ENCODE measurements at places on chromosomes 4 and X.
A peak's percentile ranks its signal among the peaks of the same experiment; 100 is the strongest.

- no peak for DNase-seq
Observed at GRCh38 chr4:182405087-182405486, 161.9 kb downstream of the TENM3 start.

- no peak for DNase-seq
Observed at GRCh38 chr4:138062929-138063328, 179.2 kb downstream of the SLC7A11 start.

- DNase-seq, result no peak
Observed at GRCh38 chr4:98720871-98721480, 62.6 kb upstream of the TSPAN5 start.

GRCh38 chr4:60938621-60939020 lies 261.5 kb upstream of the ADGRL3 start:
- DNase-seq, result no peak

DNA sequence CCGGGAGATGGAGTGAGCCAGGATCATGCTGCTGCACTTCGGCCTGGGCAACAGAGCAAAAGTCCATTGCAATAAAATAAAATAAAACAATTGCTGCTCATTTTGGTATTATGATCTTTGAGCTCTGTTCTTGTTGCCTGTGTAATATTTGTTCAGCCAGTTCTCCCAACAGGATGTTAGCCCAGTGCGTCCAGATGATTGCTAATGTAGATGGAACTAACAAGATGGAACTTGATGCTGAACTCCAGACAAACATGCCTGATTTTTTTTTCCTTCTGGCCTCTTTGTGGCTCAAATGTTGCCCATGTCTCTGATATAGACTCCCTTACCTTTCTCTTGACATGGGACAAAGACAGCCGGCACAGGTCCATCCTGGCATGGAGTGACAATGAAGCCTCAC lies 15.8 kb downstream of the SSX5 start:
- DNase-seq, result no peak

- no peak for DNase-seq
Observed at GRCh38 chrX:30665471-30665870, 12.2 kb downstream of the GK start.

- no peak for DNase-seq
Observed at GRCh38 chr4:26034849-26035248, 120.8 kb downstream of the SMIM20 start.

DNA sequence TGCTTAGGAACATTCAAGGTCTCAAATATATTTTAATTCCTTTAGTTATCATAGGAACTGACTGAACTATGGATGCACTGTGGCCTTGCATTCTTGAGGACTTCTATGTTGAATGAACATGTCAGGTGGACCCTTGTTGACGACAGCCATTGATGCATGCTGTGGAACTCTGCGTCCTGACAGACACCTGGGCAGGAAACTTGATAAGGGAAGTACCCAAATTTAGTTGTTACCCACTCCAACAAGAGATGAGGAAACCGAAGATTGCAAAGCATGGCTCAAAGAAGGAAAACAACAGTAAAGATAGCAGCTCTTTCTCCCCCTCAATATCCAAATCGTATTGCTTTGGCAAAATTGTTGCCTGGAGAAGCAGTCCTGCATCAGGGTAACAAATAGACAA lies 540.0 kb upstream of the NR3C2 start:
- DNase-seq, result no peak

DNA sequence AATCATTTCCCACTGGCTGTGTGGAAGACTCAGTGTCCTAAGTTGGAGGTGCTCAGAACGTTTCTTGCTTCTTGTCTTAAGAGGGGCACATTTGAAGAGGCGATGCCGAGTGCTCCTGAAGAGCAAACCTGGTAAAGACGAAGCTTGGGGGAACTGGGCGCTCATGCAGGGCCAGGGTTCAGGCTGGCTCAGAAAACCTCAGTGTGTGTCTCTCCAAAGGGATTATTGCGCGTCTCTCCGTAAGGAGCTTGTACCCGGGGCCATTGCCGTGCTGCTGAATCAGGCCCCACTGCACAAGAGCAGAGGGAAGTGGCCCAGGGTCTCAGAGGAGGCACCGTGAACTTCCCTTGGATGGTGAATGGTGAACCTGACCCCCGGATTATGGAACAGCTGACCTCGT lies 44.4 kb downstream of the PSAPL1 start:
- no peak for DNase-seq

DNA sequence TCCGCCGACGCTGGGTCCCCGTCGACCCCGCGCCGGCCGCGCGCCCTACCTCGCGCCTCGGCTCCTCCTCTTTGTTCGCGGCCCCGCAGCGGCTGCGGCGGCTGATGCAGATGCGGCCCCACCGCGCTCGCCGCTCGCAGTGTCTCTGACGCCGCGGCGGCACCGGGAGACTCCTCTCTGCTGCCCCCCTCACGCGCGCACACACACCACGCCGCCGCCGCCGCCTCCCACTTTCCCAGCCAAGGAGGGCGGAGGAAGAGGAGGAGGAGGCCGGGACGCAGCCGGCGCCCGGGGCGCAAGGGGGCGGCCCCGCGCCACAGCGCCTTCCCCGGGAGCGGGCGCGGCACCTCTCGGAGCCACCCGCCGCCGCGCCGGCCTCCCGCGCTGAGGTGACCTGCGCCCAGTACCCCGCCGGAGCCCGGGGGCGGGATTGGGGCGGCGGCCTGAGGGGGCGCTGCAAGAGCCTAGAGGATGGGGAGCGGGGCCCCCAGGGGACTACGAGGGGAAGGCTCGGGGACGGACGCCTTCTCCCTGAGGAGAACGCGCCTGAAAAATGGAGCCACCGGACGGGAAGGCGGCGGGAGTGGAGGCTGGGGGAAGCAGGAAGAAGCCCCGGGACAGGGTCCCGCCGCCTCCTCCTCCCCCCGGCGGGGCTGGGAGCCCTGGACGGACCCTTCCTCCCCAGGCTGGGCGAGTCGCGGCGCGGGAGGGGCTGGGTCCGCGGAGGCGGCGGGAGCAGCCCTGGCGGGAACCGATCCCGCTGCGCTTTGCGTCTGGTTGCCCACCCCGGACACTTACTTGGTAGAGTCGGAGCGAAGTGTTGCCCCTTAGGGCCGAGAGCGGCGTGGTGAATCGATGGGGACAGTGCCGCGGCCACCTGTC lies at the start of gene SH3RF1:
TSS of gene SH3RF1 (minus strand) at position 147 of the 882 bp plus-strand sequence. CDS start 1,744 bp downstream, outside the sequence.
- DNase-seq, result peak; percentile 80

DNA sequence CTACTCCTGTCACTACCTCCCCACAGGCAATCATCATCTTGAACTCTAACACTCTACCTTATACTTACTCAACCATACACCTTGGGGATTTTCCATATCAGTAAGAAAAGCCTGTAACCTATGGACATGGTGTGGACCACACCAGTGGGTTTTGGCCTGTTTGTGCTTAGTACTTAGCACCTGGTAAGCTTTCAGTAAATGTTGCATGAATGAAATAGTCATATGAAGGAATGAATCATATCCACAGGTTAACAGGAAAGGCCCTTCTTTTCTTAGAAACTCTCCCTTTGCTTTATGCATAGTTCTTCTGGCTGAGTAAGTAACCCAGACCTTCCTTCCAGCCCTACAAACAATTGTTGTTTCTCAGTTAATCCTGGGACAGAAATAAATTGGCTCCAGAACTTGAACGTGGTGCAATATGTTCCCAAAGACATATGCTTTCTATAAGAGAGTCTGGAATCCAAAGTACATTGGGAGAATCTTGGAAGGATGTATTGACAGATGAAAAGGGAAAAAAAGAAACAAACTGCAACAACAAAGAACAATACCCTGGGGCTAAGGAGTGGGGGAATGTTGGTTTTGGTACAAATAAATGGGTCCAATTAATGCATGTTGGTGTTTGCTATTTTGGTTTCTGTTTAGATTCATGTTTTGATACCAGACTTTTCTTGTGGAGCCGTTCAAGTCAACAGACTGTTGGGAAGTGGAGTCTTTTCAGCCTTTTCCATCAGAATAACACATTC lies 27.8 kb downstream of the RASL11B start:
- no peak for DNase-seq

DNA sequence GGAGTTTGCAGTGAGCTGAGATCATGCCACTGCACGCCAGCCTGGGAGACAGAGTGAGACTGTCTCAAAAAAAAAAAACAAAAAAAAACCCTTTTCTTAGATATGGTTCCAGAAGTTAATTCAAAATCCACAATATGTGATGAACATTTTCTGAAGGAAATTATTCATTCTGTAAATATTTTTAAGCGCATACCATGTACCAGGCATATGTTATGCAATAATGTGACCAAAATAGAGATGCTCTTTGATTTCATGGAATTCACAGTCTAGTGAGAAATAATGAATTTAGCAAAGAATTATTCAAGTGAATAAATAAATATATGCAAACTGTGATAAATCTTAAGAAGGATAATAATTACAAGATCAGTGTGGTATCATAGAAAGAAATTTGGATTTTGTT lies 174.7 kb downstream of the GC start:
- no peak for DNase-seq

- DNase-seq, result no peak
Observed at GRCh38 chrX:43961699-43962098, 11.5 kb downstream of the NDP start.

DNA sequence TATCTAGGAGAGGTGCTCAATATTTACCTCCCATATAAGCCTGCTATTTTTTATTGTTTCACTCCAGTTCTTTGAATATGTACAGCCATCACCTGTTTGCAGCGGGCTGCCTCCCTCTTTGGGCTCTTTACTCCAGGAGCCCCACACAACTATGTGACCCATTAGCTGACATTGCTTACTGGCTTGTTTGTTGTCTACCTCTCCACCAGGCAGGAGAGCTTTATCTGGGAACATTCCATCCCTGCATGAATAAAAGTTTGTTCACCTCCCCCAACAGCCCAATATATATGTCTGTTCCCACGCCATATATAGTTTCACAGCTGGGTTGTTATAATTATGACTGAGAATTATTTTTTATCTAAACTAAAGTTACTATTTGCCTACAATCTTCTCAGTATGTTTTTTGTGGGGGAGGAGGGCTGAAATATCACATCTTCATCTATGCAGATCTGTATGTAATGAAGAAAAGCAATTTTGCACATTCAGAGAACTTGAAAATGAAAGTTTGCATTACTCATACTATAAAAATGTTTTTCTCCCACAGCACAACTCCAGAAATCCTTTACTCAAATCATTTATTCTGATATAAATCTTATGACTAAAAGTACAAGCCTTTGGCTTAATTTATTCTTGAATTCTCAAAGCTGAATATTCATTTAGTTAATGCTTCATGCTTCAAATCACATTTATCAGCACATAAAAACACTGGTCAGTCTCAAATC lies 61.2 kb upstream of the DAPP1 start:
- DNase-seq, result no peak

- no peak for DNase-seq
Observed at GRCh38 chrX:56281789-56282188, 49.6 kb downstream of the KLF8 start.

- no peak for DNase-seq
Observed at GRCh38 chr4:115883231-115883630, 769.8 kb upstream of the NDST4 start.

DNA sequence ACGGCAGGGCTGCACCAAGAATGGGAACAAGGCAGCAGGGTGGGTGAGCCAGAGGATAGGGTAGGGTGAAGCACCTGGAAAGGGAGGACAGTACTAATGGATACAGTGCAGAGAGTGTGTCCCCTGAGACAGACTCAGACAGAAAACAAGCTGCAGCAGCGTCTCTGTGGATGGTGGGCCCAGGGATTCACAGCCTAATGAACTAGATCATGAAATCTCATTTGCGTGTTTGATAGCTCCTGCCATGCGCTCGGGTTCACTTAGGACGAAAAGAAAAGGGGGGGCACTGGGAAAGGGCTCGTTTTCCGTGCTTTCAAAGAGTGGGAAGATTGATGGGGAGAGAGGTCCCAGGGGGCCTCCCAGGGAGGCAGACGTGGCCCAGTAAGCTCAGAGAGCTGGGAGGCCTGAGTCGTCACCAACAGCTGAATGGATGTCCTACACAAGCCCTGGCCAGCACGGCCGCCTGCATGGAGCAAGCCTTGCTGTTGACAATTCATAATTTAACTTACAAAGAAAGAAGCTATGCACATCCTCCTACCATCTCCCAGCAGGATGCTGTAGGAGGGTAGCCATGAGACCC lies 446.9 kb downstream of the BCOR start:
- no peak for DNase-seq

- no peak for DNase-seq
Observed at GRCh38 chr4:169160825-169161224, 109.9 kb downstream of the SH3RF1 start.

GRCh38 chr4:37073226-37073840 lies 171.2 kb upstream of the NWD2 start:
- no peak for DNase-seq

GRCh38 chr4:169823685-169824084 lies 65.9 kb upstream of the HPF1 start:
- no peak for DNase-seq

- no peak for DNase-seq
Observed at GRCh38 chr4:122525865-122526264, 69.3 kb upstream of the IL2 start.

GRCh38 chrX:1500701-1501624 lies 36.0 kb downstream of the P2RY8 start:
- DNase-seq, result peak; percentile 74

- DNase-seq, result no peak
Observed at GRCh38 chrX:100409610-100410590, at the start of gene PCDH19. PCDH19 (minus strand) TSS chrX:100410273; CDS start chrX:100408597, 1,676 bp downstream.

- no peak for DNase-seq
Observed at GRCh38 chrX:118941147-118941546, 33.3 kb upstream of the LONRF3 start.

DNA sequence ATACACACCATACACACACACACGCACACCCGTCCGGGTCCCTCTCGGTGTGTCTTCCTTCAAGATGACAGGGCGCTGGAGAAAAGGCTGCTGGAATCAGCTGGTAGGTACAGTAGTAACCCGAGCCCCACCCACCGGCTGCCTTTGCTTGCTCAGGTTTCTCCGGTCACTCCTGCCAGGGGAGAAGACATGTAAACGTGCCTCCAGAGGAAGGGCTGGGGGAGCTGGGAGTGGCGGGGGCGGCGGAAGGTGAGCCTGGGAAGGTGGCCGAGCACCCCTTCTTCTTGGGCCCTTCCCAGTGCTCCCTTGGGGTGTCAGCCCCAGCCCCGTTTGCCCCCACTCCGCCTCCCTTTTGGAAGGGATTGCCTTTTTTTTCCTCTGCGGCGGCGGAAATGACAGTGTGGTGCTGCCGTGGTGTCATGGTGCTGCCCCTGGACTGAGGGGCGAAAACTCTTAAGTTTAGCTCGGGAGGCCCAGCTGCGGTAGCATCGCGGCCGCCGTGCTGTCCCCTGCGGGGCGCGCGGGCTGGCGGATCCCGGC lies at the start of gene MID2:
TSS of gene MID2 (plus strand) at position 169 of the 540 bp plus-strand sequence. CDS start 561 bp downstream, outside the sequence.
- DNase-seq, result no peak

GRCh38 chr4:33711826-33712225 lies 2532.5 kb downstream of the ARAP2 start:
- no peak for DNase-seq

Data from GM06990 (cell line).